ENCODE measurements at places on chromosomes 13 and 19. TPM values are rescaled to one million over a fixed set of nuclear protein-coding genes. Genes with fewer than 3 reads are reported as not detected.

Gene PSG7
- polyA plus RNA-seq, result not detected

- no peaks in the 10 kb centered on the region for H3K4me1 ChIP-seq
- peak overlapping the region; percentile 84 for H3K27ac ChIP-seq
- no peaks in the 10 kb centered on the region for H3K27me3 ChIP-seq
- H3K4me3 ChIP-seq, result no peak overlapping the region
These were observed 40.9 kb downstream of the RAB20 start for GRCh38 chr13:110520431-110521295.

- H3K4me1 ChIP-seq, result no peaks in the 10 kb centered on the region
- no peaks in the 10 kb centered on the region for H3K27me3 ChIP-seq
- no peaks in the 10 kb centered on the region for H3K36me3 ChIP-seq
- no peak overlapping the region for H3K4me3 ChIP-seq
These were observed 64.1 kb upstream of the OXGR1 start for GRCh38 chr13:97058391-97058790.

DNA sequence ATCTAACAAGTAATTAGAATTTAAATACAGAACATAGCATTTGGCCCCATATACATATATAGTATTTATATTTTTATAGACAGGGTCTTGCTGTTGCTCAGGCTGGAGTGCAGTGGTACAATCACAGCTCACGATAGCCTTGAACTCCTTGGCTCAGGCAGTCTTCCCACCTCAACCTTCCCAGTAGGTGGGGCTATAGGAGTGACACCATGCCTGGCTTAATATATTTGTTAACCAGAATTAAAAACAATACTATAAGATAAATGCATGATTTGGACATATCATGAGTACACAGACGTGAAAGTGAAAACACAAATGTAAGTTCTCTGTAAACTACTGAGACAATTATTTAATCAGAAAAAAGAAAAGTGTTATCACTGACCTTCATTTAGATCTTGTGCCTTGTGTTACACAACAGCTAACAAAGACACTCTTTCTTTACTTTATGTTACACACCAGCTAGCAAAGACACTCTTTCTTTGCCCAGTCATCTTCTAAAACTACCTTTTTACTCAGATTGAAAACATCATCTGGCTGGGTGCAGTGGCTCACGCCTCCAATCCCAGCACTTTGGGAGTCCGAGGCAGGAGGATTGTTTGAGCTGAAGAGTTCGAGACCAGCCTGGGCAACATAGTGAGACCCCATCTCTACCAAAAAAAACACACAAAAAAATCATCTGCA, 22.6 kb downstream of the CARS2 start:
- H3K27ac ChIP-seq, result no peak overlapping the region
- peaks cover 36% of the 10 kb centered on the region for H3K36me3 ChIP-seq
- H3K4me3 ChIP-seq, result no peak overlapping the region
- no peaks in the 10 kb centered on the region for H3K4me1 ChIP-seq
- DNase-seq, result no peak

Gene PPFIA3
- 8.8 TPM for polyA plus RNA-seq

Gene PSG2
- not detected for polyA plus RNA-seq

Gene USP12
- 12.6 TPM for polyA plus RNA-seq

DNA sequence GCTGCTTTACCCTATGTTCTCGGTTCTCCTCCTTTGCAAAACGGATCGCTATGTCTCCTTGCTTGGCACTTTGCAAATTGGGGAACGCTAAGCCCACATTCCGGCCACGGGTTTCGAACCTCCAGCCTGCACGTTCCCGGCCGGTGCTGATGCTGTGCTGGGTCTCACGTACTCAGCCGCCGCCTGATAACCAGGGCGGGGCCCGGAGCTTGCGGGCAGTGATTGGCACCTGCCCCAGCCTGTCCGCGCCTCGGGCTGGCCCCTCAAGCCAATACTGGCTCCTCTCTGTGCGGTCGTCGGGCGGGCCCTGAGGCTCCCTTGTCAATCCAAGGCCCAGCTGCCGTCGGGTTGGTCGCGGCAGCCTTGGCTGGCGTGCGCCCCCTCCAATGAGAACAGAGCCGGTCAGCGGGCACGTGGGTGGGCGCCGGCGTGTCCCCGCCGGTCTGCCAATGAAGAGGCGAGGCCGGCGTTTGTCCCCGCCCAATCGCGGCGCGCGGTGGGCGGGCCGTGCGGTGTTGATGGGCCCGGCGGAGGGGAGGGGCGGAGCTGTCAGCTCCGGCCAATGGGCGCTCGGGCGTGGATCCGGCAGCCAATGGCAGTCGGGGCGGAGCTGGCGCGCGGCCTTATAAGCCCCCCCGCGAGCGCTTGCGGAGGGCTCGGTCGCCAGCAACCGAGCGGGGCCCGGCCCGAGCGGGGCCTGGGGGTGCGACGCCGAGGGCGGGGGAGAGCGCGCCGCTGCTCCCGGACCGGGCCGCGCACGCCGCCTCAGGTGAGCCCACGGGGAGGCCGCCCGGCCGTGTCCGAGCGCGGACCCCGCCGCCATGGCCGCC, at the start of gene KDM4B:
Gene KDM4B, plus strand, starts transcription at position 652 of the 830 bp plus-strand sequence. CDS start 63,778 bp downstream, outside the sequence.
- no peaks in the 10 kb centered on the region for H3K27me3 ChIP-seq
- H3K27ac ChIP-seq, result peak within 1 kb of the TSS; percentile 65
- DNase-seq, result peak; percentile 99
- H3K4me1 ChIP-seq, result peaks cover 4% of the 10 kb centered on the region
- H3K36me3 ChIP-seq, result no peaks in the 10 kb centered on the region
- peak within 1 kb of the TSS; percentile 55 for H3K4me3 ChIP-seq

- H3K4me1 ChIP-seq, result no peaks in the 10 kb centered on the region
- H3K27me3 ChIP-seq, result no peaks in the 10 kb centered on the region
- H3K27ac ChIP-seq, result no peak overlapping the region
- no peak overlapping the region for H3K4me3 ChIP-seq
- H3K36me3 ChIP-seq, result peaks cover 63% of the 10 kb centered on the region
These were observed 20.9 kb downstream of the TMED1 start for GRCh38 chr19:10815007-10815536.

DNA sequence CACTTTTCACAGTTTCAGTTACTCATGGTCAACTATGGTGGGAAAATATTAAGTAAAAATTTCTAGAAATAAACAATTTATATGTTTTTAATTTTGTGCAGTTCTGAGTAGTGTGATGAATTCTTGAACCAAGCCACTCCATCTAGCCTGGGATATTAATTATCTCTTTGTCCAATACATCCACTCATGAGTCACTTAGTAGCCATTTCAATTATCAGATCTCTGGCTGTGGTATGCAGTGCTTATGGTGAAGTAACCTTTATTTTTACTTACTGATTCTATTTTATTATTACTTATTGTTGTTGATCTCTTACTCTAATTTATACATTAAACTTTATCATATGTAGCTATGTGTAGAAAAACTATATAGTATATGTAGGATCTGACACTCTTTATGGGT, 128.9 kb upstream of the KLHL1 start:
- no peak for DNase-seq
- H3K4me1 ChIP-seq, result no peaks in the 10 kb centered on the region
- H3K27me3 ChIP-seq, result no peaks in the 10 kb centered on the region
- no peak overlapping the region for H3K27ac ChIP-seq
- no peaks in the 10 kb centered on the region for H3K36me3 ChIP-seq
- H3K4me3 ChIP-seq, result no peak overlapping the region

Gene SIAH3
- 0.05 TPM for polyA plus RNA-seq

GRCh38 chr19:5154129-5154798, 185.4 kb downstream of the KDM4B start:
- no peak overlapping the region for H3K27ac ChIP-seq
- H3K4me1 ChIP-seq, result no peaks in the 10 kb centered on the region
- H3K27me3 ChIP-seq, result no peaks in the 10 kb centered on the region

Gene ZNF66
- polyA plus RNA-seq, result 1.8 TPM

DNA sequence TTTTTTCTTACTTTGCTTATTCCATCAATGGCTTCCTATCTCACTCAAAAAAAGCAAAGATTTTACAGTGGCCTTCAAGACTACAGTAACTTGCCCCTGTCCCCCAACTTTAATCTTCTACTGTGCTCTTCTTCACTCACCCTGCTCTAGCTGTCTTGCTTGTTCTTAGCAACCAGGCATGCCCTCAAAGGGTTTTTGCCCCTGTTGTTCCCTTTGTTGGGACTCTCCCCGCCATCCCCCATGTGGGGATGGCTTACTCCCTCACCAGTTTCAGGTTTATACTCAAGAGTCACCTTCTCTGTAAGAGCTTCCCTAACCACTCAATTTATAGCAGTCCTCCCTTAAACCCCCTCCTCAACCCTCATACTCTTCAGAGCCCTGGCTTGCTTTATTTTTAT, 5.4 kb downstream of the MTMR6 start:
- H3K4me3 ChIP-seq, result no peak overlapping the region
- no peak overlapping the region for H3K27ac ChIP-seq
- no peaks in the 10 kb centered on the region for H3K36me3 ChIP-seq
- peaks cover 1% of the 10 kb centered on the region for H3K4me1 ChIP-seq

Gene PRPF31
- polyA plus RNA-seq, result 49.4 TPM

DNA sequence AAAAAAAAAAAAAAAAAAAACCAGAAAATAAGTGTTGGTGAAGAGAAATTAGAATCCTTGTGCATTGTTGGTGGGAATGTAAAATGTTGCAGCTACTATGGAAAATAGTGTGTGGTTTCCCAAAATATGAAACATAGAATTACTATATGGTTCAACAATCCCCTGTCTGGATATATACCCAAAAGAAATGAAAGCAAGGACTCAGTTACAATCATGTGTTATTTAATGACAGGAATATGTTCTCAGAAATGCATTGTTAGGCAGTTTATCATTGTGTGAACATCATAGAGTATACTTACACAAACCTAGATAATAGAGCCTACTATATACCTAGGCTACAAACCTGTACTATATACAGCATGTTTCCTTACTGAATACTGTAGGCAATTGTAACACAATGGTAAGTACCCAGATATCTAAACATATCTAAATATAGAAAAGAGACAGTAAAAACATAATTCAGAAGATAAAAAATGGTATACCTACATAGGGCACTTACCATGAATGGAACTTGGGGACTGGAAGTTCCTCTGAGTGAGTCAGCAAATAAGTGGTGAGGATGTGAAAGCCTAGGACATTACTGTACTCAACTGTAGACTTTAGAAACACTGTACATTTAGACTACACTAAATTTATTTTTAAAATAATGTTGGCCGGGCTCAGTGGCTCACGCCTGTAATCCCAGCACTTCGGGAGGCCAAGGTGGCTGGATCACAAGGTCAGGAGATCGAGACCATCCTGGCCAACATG, 25.7 kb upstream of the SLC7A1 start:
- H3K4me1 ChIP-seq, result no peaks in the 10 kb centered on the region
- no peak overlapping the region for H3K4me3 ChIP-seq
- H3K27ac ChIP-seq, result no peak overlapping the region
- no peaks in the 10 kb centered on the region for H3K36me3 ChIP-seq
- DNase-seq, result no peak

Gene MISP
- 20.5 TPM for polyA plus RNA-seq
